ENCODE measurements at places on chromosomes 7 and 10.

DNA sequence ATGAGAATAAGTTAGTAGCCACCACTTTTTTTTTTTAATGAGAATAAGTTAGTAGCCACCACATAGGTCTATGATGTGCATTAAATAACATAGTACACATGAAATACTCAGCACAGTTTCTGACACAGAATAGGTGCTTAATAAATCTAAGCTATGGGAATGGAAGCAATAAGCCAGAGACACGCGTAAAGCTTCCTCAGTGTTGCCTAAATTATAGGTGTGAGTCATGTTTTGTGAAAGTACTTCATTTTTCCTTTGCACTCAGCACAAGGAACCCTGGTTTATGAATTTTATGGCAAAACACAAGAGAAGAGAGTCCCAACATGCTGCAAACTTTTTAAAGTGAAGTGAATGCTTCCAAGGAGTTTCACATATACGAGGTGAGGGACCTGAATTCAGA, 267.4 kb downstream of the RNLS start:
- DNase-seq, result no peak

- DNase-seq, result no peak
Measured at GRCh38 chr10:64574371-64574770, 1053.2 kb downstream of the REEP3 start.

DNA sequence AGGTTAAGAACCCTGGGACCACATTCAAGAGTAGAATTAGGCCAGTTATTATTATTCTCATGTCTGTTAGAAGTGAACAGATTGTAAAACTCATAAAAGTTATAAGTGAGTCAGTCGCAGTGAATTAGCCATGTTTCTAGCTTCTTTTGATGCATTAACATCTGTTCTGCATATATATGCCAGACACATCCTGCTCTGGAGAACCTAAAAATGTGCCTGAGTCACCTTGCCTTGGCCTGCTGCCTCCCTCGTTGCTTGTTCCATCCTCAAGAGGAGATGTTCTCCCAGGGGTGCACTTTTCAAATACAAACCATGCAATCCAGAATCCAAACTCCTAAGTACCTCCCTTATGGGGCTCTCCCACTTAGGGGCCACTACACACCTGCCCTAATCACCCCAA, 14.8 kb downstream of the TSPAN12 start:
- DNase-seq, result no peak

- peak; percentile 80 for DNase-seq
Measured at GRCh38 chr10:128011059-128011979, 104.4 kb downstream of the PTPRE start.

GRCh38 chr7:20233362-20233761, 16.2 kb upstream of the MACC1 start:
- no peak for DNase-seq

DNA sequence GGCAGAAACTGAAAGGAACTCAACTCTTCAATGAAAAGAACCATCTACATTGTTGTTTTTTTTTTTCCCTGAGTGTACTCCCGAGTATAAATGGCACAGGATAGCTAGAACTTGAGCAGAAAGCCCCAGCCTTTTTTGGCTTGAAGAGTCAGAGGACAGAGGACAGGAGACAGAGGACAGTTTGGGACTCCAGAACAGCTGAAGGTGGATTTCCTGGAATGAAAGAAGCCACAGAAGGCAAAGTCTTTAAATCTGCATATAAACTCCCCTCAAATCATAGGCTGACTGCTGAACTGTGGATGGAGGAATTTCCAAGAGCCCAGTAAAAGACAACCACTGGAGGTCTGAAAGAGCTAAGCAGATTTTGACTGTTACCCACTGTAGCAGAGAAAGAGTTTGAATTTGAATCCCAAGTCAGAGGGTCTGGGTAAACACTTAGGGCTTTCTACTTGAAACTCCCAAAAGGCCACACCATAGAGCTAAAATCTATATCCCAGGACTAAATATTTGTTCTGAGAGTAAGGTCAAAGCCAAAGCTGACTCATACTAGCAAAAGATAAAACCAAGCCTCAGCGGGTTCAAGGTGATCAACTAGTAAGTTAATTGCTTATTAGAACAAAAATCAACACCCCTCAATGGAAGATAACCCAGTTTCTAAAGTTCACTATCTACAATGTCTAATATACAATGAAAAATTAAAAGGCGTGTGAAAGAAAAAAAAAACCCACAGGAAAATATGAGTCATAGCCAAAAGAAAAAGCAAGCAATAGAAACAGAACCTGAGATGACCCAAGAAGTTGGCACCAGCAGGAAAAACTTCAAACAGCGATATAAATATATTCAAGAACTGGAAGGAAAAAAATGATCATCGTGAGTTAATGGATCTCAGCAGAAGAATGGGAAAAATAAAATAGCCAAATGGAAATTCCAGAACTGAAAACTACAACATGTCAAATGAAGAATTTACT, 1.8 kb upstream of the OPN1SW start:
- no peak for DNase-seq

- no peak for DNase-seq
Measured at GRCh38 chr10:124643330-124644009, 100.7 kb downstream of the FAM53B start.

DNA sequence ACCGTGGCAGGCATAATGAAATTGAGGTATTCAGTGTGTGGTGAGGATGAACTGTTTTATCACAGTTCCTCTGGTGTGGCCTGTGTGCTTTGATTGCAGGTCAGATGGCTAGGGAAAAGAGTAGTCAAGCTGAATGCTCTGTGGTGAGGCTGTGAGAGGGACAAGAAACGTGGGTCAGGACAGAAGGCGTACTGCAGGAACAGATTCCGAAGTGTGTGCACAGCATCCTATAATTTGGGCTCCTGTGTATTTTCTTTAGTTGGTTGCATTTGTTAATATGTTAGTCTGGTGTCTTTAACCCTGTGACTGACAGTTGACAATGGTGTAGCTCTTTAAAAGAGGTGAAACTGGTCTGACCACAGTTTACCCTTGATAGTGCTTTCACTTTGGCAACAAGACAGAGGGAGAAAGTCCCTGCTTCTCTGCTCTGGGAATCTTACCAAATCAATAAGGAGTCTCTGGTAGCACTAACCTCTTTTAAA, 76.5 kb downstream of the AUTS2 start:
- DNase-seq, result no peak

GRCh38 chr10:73774637-73775036, 7.2 kb upstream of the CHCHD1 start:
- no peak for DNase-seq

DNA sequence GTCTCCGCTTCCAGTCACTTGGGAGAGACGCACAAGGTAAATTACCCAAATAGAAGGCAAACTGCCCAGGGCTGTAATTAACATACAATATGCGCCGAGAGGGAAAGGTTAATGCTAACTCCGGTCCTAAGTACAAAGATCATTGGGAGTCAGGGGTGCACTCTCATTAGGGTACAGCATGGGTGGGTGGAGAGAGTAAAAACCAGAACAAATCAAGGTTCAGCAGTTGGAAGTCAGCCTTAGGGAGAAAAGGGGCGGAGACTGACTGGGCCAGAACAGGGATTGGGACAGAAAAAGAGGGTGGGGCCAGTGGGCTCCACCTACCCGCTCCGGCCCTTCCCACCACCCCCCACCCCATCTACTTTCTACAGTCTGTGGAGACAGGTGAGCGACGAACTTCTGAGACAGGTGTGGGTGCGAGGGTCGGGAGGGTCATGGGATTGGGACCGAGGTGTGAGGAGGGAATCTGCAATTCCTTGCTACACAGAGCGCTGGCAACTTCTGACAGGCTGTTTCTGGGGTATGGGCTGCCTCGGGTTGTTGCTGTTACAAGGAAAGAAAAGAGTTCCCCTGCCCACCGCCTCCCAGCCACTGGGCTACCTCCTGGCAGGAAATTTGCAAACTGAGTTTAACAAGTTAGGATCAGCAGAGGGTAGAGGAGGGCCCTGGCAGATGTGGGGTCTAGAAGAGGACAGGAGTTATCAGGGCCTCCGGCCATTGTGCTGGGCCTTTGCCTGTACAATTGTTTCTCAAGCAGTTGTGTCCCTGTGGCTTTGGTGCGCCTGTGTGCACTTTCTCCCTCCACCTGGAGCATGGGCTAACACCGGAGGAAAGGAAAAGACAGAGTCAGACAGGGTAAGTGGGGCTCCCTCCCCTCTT, at the start of gene TMEM139:
TMEM139 (plus strand) TSS at position 368 of the 879 bp plus-strand sequence. CDS start 1,000 bp downstream, outside the sequence.
- no peak for DNase-seq

- DNase-seq, result no peak
Measured at GRCh38 chr10:95536017-95536416, 25.2 kb downstream of the SORBS1 start.

GRCh38 chr7:107133396-107133795, 35.4 kb upstream of the HBP1 start:
- DNase-seq, result no peak

DNA sequence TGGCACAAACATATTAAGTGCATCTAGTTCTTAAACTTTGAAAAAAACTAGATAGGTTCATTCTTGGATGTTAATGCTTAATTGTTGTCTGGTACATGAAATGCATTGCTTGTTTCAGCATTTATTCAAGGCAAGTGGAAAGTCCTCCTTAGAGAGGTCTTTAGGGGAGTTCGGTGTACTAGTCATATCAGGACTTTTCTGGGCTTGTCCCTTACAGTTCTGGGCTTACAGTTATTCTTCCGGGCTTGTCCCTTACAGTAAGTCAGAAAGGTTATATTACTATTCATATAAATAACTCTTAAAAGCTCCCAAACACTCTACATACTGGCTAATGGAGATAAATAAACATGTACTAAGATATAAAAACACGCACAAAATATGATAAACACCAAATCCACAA, 61.6 kb upstream of the MRLN start:
- DNase-seq, result no peak
